CD8-positive, alpha-beta memory T cell (primary cell): ENCODE measurements at places on chromosomes 6 and 20.

DNA sequence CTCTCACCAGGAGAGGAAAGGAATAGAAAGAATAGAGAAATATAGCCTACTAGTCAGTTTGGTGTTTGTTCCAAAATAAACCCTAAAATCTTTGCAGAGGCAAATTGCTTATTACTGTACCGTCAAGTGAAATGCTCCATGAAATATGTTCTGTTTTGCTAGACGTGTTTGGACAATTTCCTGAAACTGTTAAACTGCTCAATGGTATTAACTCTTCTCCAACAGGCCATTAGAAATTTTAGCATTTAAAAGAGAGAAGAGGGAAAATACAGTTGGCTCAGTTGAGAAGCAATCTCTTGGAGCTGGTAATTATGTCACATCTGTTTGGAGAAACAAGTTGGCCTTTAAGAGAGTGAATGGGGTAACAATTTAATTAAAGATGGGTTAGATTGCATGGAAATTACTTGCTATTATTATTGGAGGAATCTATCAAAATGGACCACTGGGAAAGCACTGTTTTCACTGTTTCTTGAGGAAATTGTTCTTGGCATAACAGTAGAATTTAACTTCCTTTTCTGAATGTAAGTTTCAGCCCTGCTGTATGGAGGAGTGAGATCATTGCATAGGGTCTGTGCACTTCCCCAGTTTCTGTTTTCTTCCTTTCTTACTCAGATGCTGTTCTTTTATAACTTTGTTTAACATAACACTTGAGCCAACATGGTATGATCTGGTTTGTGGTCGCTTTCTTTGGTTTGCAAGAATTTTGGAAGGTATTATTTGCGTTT lies 373.6 kb downstream of the PLCB1 start:
- no peak overlapping the region for H3K4me3 ChIP-seq
- no peaks in the 10 kb centered on the region for H3K4me1 ChIP-seq
- H3K27me3 ChIP-seq, result no peaks in the 10 kb centered on the region
- H3K36me3 ChIP-seq, result no peaks in the 10 kb centered on the region
- no peak for DNase-seq
- H3K27ac ChIP-seq, result no peak overlapping the region

- H3K4me1 ChIP-seq, result peaks cover 34% of the 10 kb centered on the region
- H3K36me3 ChIP-seq, result no peaks in the 10 kb centered on the region
- H3K27ac ChIP-seq, result peak overlapping the region; percentile 47
- no peaks in the 10 kb centered on the region for H3K27me3 ChIP-seq
- peak overlapping the region; percentile 65 for H3K4me3 ChIP-seq
- DNase-seq, result peak; percentile 43
Measured at GRCh38 chr6:117548797-117549301, 53.5 kb downstream of the GOPC start.

- H3K4me1 ChIP-seq, result no peaks in the 10 kb centered on the region
- H3K27me3 ChIP-seq, result peaks cover 12% of the 10 kb centered on the region
- H3K27ac ChIP-seq, result no peak overlapping the region
- no peak overlapping the region for H3K4me3 ChIP-seq
- no peak for DNase-seq
Measured at GRCh38 chr20:45251884-45252560, 2.3 kb downstream of the SLPI start.

DNA sequence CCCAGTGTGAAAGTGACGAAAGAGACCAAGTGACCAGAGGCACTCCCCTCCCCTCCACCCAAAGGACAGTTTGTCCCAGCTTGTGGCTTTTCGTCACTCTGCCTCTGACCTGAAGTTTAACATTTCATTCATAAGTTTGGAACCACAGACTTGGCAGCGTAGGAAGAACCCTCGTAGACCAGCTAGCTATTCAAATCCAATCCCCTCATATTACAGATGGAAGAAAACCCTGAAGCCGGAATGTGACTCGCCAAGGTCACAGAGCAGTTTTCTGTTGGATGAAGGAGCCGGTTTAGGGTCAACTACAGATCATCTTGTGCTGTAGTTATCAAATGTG lies 3.9 kb upstream of the SYS1 start:
- H3K4me1 ChIP-seq, result peaks cover 9% of the 10 kb centered on the region
- H3K4me3 ChIP-seq, result no peak overlapping the region
- no peak overlapping the region for H3K27ac ChIP-seq
- H3K27me3 ChIP-seq, result no peaks in the 10 kb centered on the region
- H3K36me3 ChIP-seq, result no peaks in the 10 kb centered on the region
- DNase-seq, result no peak

- DNase-seq, result no peak
- no peak overlapping the region for H3K27ac ChIP-seq
- H3K4me3 ChIP-seq, result no peak overlapping the region
- H3K4me1 ChIP-seq, result no peaks in the 10 kb centered on the region
- no peaks in the 10 kb centered on the region for H3K27me3 ChIP-seq
- no peaks in the 10 kb centered on the region for H3K36me3 ChIP-seq
Measured at GRCh38 chr6:155628306-155628705, 172.7 kb upstream of the NOX3 start.

GRCh38 chr6:134722200-134722870 lies 227.6 kb downstream of the ALDH8A1 start:
- H3K36me3 ChIP-seq, result no peaks in the 10 kb centered on the region
- no peak for DNase-seq
- H3K4me3 ChIP-seq, result no peak overlapping the region
- H3K4me1 ChIP-seq, result no peaks in the 10 kb centered on the region
- H3K27me3 ChIP-seq, result no peaks in the 10 kb centered on the region

GRCh38 chr6:47759364-47759763 lies 22.5 kb upstream of the OPN5 start:
- no peaks in the 10 kb centered on the region for H3K36me3 ChIP-seq
- H3K4me3 ChIP-seq, result no peak overlapping the region
- DNase-seq, result no peak
- no peaks in the 10 kb centered on the region for H3K4me1 ChIP-seq

DNA sequence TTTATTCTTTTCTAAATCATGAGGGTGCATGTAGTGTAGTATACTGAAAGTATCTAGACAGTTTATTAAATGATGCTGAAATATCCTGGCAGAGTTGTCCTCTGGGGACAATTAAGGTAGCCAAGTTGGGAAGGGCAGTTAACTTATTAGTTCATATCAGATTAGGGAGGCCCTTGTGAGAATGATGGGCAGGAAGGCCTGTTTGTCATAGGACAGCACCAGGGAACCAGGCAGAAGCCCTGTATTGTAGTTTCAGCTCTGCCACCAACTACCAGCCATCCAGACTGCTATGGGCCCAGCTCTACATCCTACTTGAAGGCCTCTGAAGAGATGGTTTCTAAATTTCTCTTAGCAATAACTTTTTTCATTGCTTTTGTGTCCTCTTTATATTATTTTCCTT lies 4.0 kb downstream of the MYLIP start:
- H3K4me3 ChIP-seq, result peak overlapping the region; percentile 21
- H3K27me3 ChIP-seq, result no peaks in the 10 kb centered on the region
- H3K4me1 ChIP-seq, result peaks cover 67% of the 10 kb centered on the region
- DNase-seq, result no peak
- H3K36me3 ChIP-seq, result no peaks in the 10 kb centered on the region
- H3K27ac ChIP-seq, result no peak overlapping the region

DNA sequence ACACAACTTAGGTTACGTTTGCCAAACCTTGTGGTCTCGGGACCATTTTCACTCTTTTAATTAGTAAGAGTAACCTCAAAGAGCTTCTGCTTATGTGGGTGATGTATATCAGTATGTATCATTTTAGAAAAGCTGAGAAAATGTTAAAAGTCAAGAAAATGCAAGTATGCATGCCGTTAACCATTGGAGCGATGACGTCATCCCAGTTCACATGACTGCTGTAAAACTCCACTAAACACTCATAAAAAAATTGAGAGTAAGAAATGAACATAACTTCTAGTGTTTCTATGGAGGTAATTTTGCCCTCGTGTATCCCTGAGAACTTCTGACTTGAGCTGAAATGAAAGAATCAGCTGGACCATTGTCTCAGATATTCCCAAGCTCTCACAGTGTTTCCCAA lies 250.0 kb upstream of the CDH4 start:
- H3K36me3 ChIP-seq, result no peaks in the 10 kb centered on the region
- no peak for DNase-seq
- no peak overlapping the region for H3K4me3 ChIP-seq
- H3K27ac ChIP-seq, result no peak overlapping the region
- H3K27me3 ChIP-seq, result no peaks in the 10 kb centered on the region

- H3K4me1 ChIP-seq, result no peaks in the 10 kb centered on the region
- no peaks in the 10 kb centered on the region for H3K27me3 ChIP-seq
- no peak overlapping the region for H3K27ac ChIP-seq
- no peaks in the 10 kb centered on the region for H3K36me3 ChIP-seq
Measured at GRCh38 chr20:60718743-60719480, 533.1 kb upstream of the CDH4 start.

- no peaks in the 10 kb centered on the region for H3K36me3 ChIP-seq
- no peak for DNase-seq
- H3K4me1 ChIP-seq, result no peaks in the 10 kb centered on the region
Measured at GRCh38 chr6:16398587-16398986, 160.2 kb downstream of the GMPR start.

- H3K27ac ChIP-seq, result no peak overlapping the region
- no peaks in the 10 kb centered on the region for H3K36me3 ChIP-seq
- no peaks in the 10 kb centered on the region for H3K27me3 ChIP-seq
- no peaks in the 10 kb centered on the region for H3K4me1 ChIP-seq
Measured at GRCh38 chr6:12392490-12392889, 102.3 kb downstream of the EDN1 start.

DNA sequence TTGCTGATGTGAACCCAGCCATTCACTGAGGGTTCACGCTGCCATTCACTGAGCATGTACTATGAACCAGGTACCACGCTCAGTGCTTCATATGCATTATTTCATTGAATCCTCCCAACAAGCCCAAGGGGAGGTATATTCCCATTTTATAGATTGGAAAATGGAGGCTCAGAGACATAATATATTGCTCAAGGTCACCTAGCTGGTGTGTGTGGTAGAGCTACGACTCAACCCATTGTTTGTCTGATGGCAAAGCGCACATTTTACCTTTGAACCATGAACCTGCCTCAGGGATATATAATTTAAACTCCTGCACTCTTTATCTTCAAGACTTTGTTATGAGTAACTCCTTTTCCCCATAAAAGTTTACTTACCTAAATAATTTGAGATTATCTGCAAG lies 28.3 kb downstream of the FERMT1 start:
- H3K27ac ChIP-seq, result no peak overlapping the region
- DNase-seq, result no peak
- H3K27me3 ChIP-seq, result no peaks in the 10 kb centered on the region
- H3K36me3 ChIP-seq, result no peaks in the 10 kb centered on the region
- H3K4me3 ChIP-seq, result no peak overlapping the region
